ENCODE measurements at places on chromosomes 11 and 22.

DNA sequence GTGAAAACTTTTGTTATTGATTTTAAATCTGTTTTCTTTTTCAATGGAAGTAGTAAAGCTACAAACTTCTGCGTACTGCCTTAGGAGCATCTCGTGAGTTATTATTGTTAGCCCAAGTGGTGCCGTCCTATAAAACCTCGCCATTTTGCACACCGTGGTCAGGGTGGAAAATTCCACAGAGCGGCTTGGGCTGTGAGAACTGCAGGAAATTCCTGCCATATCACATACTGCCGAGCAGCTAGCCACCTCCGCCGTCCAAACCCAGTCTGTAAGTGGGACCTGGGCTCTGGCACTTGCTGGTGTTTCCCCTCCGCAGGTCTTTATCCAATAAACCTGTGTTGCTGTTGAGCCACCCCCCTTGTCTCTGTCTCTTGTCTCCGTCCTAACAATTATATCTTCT, 88.0 kb upstream of the POU2AF2 start:
- DNase-seq = no peak

DNA sequence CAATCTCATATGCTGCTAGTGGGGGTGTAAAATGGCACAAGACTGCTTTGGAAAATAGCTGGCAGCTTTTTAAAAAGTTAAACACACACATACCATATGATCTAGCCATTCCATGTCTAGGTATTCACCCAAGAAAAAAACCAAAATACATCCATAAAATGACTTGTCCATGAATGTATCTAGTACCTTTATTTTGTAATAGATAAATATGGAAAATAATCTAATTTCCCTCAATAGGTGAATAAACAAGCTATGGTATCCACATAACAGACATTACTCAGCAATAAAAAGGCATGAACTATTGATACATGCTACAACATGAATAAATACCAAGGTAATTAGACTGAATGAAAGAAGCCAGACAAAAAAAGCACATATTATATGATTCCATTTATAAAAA, 22.9 kb downstream of the RNF141 start:
- DNase-seq = no peak

GRCh38 chr11:130037058-130037457, 32.6 kb upstream of the APLP2 start:
- peak; percentile 58 for DNase-seq

DNA sequence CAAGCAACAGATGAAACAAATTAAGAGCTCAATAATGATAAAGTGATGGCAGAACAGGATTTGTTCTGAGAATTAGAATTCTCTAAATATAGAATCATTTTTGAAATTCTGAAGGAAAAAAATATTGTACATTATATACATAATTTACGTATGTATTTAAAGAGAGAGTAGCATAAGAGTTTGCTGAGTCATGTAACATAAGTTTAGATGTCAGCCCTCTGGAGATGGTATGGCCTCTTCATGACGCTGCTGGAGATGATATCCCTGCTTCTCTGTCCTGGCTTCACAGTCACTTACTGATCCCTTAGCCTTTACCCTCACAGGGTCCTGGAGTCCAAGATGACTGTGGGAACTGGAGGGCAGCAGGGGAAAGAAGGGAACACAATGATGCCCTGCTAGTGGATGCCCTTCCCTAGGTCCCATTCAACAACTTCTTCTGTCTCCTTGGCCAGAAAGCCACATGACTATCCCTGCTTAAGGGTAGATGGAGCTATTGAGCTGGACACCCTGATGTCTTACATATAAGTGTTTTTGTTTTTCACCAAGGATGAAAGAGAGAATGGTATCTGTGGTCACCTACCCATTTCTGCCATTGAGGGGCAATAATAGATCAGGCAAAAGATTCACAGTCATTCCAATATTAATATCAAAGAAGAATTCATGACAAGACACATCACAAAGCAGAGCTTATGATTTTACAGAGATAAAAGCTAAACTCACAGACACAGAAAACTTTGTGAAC, 753.1 kb downstream of the TBC1D22A start:
- DNase-seq = no peak

DNA sequence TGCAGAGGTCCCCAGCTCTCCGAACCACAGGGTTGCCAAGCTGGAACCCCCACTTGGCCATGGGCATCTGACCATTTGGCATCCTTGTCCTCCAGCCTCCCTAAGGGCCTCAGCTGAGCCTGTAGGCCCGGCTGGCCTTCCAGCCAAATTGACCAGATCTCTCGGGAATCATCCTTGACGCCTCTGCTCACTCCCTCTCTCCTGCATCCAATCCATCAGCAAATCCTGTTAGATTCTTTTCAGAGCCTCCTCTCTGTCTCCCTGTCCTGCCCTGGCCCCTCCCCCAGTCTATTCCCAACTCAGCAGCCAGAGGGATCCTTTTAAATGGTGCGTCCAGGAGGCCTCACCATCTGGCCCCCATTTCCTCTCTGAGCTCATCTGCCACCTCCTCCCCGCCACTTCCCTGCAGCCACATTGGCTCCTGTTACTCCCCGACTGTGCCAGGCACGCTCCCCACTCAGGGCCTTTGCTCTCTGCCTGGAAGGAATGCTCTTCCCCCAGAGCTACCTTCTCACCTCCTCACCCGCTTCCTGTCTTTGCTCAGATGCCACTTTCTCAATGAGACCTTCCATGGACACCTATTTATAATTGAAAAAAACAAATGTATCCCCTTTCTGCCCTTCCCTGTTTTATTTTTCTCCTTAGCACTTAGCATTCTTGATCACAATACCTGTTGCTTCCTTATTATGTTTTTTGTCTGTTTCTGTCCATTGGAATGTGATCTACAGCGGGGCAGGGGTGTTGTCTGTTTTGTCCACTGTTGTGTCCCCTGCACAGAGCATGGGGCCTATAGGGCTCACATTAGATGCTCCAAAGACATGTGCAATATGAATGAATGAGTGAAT, 78.1 kb downstream of the NFAM1 start:
- no peak for DNase-seq
